ENCODE measurements at places on chromosomes 1 and 21.

- no peak for DNase-seq
Measured at GRCh38 chr1:197781968-197782721, 6.9 kb upstream of the DENND1B start.

DNA sequence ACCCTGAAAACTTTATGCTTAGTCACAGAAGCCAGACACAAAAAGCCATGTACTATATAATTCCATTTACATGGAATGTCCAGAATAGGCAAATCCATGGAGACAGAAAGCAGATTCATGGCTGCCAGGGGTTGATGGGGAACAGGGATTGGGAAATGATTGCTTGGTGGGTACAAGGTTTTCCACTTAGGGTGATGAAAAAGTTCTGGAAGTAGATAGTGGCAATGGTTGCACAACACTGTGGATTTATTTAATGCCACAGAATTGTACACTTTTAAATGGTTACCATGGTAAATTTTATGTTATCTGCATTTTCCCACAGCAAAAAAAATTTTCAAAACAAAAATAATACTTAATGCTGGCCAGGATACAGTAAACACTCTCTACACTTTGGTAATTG, 40.6 kb downstream of the ENAH start:
- DNase-seq = no peak

DNA sequence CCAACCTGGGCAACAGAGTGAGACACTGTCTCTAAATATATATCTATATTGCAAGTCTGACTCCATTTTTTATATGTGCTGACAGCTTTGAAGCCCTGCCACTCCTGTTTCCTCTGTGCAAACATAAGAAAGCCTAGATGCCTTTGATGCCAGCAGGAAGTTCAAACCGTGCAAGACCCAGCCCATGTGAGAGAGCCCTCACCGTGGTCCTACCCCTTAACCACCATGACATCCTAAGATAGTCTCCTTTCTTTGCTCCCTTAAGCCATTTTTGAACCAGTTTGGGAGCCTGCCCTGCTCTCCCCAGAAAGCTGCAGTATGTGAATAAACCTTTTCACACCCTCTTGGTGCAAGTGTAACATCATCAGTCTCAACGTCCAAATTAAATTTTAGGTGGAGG, 3.7 kb upstream of the DIPK1A start:
- no peak for DNase-seq

GRCh38 chr1:25683731-25684130, 67.1 kb downstream of the MAN1C1 start:
- DNase-seq = no peak

DNA sequence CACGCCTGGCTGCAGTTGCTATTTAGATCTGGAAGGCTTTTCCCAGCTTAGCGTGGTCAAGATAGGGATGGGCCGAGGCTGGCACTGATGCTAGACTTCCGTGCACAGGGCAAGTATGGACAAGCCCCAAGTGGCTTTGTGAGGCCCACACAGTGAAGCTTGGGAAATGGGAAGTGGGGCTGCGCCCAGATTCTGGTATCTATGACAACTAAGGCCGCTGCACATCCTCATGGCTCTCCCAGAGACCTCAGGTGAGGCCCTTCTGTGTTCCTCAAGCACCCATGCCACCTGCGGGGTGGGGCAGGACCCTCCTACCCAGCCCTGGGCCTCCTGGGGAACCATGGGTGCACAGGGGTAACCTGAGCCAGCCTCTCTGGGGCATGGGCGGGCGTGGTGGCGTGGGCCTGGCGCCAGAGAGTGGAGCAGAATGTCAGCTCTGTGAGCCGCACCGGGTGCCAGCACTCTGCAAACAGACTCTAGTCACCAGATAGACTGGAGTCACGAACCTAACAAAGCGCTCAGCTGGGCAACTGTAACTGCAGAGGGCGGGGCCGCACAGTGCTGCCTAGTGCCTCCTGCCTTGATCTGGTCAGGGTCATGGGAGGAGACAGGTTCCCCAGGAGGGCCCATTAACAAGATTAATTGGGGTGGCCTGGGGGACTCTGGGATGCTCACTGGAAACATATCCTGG, 46.4 kb downstream of the ELF3 start:
- DNase-seq = no peak

DNA sequence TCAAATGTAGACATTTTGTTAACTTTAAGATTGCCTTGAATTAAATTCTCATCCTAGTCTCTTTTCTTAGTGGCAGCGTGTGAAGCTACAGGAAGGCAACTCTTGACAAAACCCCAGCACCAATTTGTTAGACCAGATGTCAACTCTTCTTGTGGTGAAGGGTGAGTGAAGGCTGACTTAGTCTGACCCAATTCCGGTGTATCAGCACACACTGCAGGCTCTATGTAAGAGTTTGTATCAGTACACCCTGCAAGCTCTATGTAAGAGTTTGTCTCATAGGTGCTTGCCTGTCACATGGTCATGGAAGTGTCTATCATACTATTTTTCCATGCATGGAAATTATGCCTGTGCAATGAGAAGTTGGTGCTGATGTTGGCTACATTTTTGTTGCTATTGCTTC, 16.8 kb downstream of the CR2 start:
- DNase-seq = no peak

GRCh38 chr1:167599957-167600581, 30.0 kb upstream of the RCSD1 start:
- no peak for DNase-seq

DNA sequence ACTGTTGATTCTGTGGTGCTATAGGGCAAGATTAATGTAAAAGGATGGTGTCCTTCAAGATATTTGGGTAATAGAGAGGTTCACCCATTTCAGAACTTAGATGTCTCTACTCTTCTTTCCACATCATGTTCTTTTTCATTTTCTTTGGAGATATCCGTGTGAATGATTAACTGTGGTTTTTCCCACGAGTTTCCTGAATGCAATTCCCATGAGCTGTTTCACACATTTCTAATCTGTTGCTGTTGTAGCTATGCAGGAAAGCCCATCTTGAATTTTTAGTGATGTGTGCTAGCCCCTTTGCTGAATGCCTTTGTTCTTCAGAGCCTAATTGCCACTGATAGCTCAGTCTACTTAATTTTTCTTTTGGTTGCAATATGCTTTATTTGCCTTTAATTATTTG, 27.6 kb downstream of the SNX27 start:
- DNase-seq = no peak

DNA sequence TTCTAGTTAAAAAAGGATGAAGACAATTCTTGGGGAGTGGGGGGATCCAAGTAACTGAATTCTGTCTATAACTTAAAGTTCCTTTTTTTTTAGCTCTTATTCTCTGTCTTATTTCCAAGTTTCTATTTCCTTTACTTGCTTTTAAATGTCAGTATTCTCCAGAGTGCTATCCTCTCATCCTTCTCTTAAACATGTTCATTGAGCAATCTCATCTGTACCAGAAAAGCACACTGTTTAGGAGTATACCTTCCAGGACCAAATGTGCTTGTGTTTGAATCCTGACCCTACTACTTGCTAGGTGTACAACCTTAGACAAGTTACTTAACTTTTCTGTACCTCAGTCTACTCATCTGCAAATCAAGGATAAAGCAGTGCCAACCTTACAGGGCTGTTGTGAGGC, 50.1 kb downstream of the AKT3 start:
- no peak for DNase-seq

- no peak for DNase-seq
Measured at GRCh38 chr1:234230414-234230862, 142.8 kb upstream of the COA6 start.

GRCh38 chr21:42107177-42107880, 36.2 kb downstream of the UMODL1 start:
- no peak for DNase-seq

Measured in amygdala (tissue), 56 donors.